Frontal cortex (tissue), 4 donors: ENCODE measurements at places on chromosomes 1 and 21.

DNA sequence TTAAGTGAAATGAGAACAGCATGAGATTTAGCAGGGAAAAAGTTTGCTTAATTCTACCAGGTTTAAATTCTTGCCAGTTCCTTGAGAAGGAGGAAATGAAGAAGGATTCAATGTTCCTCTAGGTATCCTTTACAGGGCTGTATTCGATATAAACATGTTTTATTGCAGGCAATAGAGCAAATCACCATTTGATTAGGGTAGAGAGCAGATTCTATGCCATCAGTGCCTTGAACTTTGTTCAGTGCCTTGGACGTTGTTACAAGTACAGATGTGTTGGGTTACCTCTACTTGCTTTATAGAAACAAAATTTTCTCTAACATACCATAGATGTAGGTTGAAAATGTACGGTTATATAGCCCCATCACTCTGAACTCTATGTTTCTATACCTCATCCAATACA lies 18.2 kb upstream of the CLDN8 start:
- no peak for DNase-seq

GRCh38 chr1:181037386-181037785 lies 3.6 kb downstream of the MR1 start:
- DNase-seq: no peak

- no peak for DNase-seq
These were observed 3.5 kb upstream of the LRRC38 start for GRCh38 chr1:13517193-13517812.

GRCh38 chr1:208525417-208525816 lies 281.2 kb upstream of the PLXNA2 start:
- no peak for DNase-seq

- no peak for DNase-seq
These were observed 35.6 kb upstream of the ID3 start for GRCh38 chr1:23594927-23595353.
